ENCODE measurements at places on chromosomes 16 and 17. TPM values are rescaled to one million over a fixed set of nuclear protein-coding genes. Genes with fewer than 3 reads are reported as not detected.

Gene NR1D1
- total RNA-seq: 18.6 TPM

GRCh38 chr17:43040655-43041054, 15.6 kb downstream of the RND2 start:
- DNase-seq: no peak

DNA sequence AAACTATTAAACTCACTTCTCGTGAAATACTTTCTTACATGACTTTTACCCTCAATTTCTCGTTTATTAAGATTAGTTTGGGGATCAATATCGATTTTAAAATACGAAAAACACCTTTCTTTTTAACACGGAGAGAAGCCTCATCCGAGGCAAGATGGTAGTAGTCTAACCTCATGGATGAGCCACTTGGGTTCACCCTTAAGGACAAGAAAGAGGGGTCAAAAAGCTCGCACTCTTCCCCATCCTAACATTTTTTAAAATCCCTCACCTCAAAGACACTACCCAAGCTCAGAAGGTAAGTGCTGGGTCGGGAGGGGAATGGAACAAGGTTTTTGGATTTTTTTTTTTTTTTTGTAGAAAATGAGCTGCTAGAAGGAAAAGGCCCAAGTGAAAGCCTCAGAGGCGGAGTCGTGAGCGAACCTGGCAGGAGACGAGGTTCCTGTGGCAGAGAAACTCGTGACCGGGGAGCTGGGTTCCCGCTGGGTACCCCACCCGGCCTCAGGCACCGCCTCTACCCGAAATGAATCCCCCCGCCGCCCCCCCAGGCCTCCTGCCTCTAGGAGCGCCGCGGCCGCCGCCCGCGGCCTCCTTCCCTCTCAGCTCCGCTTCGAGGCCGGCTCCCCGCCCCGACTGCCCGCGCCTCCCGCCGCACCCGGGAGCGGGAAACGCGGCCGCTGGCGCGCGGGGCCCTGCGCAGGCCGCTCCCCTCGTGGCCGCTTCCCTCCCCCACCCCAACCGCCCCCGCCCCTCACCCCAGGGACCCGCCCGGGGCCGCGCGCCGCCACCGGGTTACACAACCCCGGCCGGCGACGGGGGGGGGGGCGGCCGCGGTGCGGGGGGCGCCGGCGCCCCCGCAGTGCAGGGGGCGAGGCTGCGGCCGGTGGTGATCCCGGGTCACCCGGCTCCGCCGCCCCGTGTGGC, 1.6 kb downstream of the NUFIP2 start:
- peak; percentile 63 for DNase-seq

GRCh38 chr16:25729188-25729915, 37.6 kb downstream of the HS3ST4 start:
- DNase-seq: no peak

- no peak for DNase-seq
These were observed 268.2 kb downstream of the STX8 start for GRCh38 chr17:9307313-9307998.

Measured in tibial nerve (tissue), 4 donors.